ENCODE measurements at places on chromosomes 5 and 9.

GRCh38 chr9:5085993-5086392 is 99.4 kb downstream of the INSL6 start:
- DNase-seq: no peak

GRCh38 chr5:170749911-170750431 is 33.6 kb upstream of the GABRP start:
- no peak for DNase-seq

- DNase-seq: no peak
These were observed 32.8 kb downstream of the ZNF474 start for GRCh38 chr5:122162100-122162638.

GRCh38 chr9:6711403-6711802 is 46.4 kb upstream of the KDM4C start:
- DNase-seq: no peak

DNA sequence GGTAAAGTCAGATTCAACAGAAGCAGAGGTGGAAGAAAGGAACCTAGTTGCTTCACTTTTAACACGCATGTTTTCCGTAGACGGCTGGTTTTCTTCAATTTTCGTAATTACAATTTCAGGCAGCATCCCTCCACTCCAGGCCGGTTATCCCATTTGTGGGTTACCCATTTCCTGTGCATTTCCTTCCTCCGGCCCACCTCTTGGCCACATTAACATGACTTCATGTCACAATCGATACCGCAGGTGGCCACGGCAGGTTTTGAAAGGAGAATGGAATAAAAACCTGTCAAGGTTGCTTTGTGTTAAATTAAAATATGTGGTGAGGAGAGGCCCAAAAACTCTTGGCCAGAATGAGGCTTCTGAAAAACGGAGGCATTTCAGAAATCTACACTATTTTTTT is 130.2 kb downstream of the PCSK5 start:
- DNase-seq: no peak

All from T follicular helper cell (primary cell).